ENCODE measurements at places on chromosomes 7 and 10.

GRCh38 chr7:27603813-27604212 lies 58.9 kb downstream of the HIBADH start:
- DNase-seq: peak; percentile 65

GRCh38 chr7:156836443-156836842 lies 56.5 kb downstream of the LMBR1 start:
- no peak for DNase-seq

DNA sequence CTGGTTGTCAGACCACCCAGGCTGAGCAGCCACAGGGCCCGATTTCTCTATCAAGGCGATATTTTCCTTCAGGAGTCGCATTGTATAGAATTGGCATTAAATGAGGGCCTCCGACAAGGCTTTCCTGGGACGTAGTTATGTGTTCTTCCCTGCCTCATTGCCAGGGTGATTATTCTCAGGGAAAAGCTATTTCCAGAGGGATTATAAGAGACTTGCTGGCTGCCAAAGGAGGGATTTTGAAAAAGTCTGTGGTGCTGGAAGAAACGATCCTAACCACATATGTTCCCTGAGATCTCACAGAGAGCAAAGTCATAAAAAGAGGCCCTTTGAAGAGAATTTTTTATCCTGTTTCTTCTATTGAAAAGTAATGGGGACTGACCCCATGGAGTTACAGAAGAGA lies 27.7 kb upstream of the SDHAF3 start:
- DNase-seq: no peak

GRCh38 chr7:94509264-94509886 lies at the start of gene CASD1:
Gene CASD1, plus strand, starts transcription at chr7:94509809. Its CDS starts 276 bp downstream, at chr7:94510085.
- peak; percentile 54 for DNase-seq

- no peak for DNase-seq
Observed at GRCh38 chr10:50610368-50610767, 13.4 kb downstream of the SGMS1 start.

DNA sequence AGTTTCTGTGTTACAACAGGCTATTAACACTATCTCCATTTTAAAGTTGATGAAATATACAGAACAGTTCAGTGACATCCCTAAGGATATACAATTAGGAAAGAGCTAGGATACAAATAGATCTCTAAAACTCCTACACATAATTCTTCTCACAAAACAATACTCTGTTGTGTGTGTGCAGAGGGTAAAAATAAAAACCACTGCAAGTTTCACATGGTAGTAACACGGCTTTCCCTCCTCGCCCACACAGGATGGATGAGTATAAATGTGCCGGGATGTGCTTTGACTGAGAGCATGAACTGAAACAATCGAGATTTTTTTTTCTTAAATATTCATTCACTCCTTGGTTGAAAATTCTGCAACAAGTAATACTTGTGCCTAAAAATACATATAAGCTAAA lies 131.5 kb upstream of the C1QL3 start:
- DNase-seq: peak; percentile 28

DNA sequence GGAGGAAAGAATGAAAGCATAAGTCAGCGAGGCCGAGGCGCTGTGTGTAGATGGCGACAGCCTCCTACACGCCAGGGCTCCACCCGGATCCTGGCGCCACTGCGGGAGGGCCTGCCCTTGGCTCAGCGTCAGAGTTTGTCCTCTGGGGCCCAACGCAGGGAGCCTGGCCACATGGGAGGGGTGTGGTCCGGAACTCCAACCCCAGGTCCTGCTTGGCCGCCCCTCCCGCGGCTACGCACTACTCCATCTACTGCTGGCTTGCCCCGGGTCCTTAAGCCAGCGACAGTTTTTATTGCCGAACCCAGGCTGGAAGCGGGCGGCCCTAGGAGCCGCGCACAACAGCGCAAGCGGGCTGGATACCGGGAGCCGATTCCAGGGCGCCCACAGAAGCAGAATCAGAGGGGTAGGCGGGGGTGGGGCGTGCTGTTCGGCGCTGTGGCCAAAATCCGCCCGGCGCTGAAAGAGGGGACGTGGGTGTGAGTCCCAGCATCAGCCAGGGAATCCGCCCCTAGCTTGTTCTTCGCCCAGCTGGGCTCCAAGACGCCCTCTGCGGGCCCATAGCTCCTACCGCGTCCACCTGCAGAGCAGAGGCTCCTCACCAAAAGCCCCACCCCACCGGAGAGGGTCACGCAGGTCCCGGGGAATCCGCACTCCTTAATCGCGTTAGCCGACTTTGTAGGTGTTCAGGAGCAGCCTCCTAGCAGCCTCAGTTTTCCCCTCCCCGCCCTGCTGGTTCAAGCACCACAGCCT lies 4.5 kb downstream of the KAZALD1 start:
- peak; percentile 66 for DNase-seq

GRCh38 chr7:22333680-22334141 lies 23.2 kb downstream of the RAPGEF5 start:
- no peak for DNase-seq

DNA sequence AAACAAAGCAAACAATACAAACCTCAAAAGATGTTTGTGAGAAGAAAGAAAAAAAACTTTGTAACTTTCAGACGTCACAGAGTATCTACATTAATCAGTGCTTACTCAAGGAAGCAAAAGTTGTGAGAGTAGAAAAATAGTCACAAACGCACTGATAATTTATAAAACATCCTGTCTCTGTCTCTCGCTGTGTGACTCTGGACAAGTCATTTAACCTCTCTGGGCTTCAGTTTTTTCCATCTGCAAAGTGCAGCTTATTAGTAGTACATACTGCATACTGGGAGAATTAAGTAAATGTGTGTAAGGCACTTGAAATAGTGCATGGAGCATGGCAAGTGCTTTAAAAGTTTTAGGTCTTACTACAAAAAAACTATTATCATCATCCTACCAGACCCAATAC lies 3.8 kb downstream of the ARHGAP12 start:
- DNase-seq: no peak

DNA sequence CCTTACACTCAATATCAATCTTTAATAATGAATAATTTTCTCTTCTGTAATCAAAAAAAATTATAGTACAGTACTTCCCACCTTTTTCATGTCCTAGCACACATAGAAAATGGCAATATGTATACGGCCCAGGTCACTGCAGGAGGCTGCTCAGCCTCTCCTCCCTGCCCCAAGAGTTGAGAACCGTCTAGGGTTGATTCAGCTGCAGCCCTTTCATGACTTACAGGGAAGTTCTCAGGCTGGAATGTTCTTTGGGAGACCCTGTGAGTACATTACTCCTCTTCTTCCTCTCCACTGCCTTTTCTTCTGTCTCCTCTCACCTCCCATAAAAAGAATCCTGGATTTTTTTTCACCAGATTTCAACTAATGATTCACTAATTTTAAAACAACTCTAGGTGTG lies 180.0 kb downstream of the HDAC9 start:
- no peak for DNase-seq

- no peak for DNase-seq
Observed at GRCh38 chr7:128833148-128833945, 3.1 kb downstream of the FLNC start.

DNA sequence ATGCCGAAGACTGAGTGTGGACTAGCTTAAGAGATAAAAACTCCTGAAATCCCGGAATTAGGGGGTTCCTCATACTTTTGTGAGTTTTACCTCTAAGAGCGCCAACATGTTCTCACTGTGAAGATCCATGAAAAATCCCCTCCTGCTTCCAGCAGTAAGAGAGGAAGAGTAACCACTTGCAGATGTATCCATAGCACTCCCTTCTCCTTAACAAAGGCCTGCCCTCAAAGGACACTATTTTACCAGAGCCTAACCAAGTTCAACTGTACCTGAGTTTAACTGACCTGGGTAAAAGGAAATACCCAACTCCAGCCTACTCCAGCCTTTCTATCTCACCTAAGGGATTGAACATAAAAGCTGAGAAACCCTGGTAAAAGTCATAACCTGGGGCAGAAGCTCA lies 280.9 kb downstream of the POLR1F start:
- no peak for DNase-seq

DNA sequence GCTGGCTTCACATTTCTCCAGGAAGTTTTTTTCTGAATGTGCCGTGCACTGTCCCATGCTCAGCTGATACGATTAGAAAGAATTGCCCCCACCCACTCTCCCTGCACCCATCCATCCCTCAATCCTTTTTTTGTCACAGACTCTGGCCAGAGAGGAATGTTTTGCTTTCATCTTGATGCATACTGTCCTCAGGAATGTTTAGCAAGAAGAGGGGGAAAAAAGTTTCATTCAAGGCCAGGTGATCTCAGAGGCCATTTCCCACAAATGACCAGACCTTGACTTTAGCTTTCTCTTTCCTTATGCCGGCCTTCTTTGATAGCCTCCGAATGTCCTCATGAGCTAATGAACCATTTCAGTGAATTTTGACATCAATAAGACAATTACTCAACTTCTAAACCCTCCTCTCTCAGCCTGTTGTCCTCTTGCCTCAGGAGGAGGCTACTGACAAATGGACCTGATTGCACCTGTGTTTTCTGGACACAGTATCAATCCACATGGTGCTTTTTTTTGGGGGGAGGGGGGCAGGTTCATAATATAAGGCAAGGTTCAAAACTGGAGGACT lies 105.0 kb upstream of the KLF6 start:
- DNase-seq: peak; percentile 55

- peak; percentile 30 for DNase-seq
Observed at GRCh38 chr7:149214020-149214720, 18.8 kb downstream of the ZNF282 start.

GRCh38 chr10:326350-326749 lies 191.1 kb downstream of the ZMYND11 start:
- DNase-seq: no peak

DNA sequence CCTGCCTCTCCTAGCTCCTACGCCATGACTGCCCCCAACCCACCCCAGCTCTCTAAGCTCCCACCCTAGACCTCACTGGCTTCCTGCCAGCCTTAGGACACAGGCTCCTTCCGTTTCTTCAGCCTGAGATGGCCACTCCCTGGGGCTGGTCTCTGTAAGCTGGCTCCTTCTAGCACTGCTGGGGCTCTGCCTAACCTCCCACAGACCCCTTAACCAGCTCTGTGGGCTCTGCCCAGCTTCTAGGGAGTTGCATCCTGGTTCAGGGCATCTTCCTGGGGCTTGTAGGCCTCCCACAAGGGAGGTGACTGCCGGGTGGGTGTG lies 478.6 kb upstream of the KLF6 start:
- DNase-seq: no peak

GRCh38 chr10:54137396-54137795 lies 663.6 kb downstream of the PCDH15 start:
- no peak for DNase-seq

DNA sequence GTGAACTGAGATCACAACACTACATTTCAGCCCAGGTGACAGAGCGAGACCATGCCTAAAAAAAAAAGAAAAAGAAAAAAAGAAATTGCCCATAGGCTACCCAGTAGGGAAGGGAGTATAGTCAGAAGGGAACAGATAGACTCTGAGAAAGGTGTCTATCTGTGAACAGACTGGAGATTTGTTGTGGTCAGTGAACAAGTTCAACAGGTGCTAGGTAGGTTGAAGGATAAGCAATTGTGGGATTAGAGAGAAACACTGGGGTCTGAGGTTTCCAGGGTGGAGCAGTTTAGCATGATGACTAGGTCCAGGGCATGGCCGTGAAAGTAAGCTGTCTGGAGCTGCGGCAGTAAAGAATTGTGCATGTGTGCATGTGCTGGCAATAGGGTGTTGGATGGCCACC lies 6.9 kb downstream of the LRGUK start:
- no peak for DNase-seq

DNA sequence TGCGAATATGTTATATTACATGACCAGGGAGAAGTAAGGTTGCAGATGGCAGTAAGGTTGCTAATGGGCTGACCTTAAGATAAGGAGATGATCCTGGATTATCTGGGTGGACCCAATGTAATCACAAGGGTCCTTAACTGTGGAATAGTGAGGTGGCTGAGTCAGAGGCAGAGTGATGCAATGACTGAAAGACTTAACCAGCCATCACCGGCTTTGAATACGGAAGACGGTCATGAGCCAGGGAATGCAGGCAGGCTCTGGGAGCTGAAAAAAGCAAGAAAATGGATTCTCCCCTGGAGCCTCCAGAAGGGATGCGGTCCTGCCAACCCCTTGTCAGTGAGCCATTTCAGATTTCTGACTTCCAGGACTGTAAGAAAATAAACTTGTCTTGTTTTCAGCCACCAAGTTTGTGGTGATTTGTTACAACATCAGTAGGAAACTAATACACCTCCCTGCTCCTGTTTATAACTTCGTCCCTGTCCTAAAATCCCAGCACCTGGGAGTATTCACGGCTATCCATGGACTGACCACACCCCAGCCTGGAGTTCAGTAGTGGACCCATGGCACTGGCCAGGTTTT lies 4.6 kb upstream of the C10orf95 start:
- peak; percentile 41 for DNase-seq

- DNase-seq: no peak
Observed at GRCh38 chr7:137882806-137883205, 36.0 kb upstream of the DGKI start.

GRCh38 chr7:3430588-3430987 lies 129.5 kb downstream of the SDK1 start:
- DNase-seq: no peak

GRCh38 chr10:36765782-36766414 lies 359.5 kb upstream of the ANKRD30A start:
- DNase-seq: no peak

GRCh38 chr7:48011323-48011722 lies 17.6 kb downstream of the SUN3 start:
- DNase-seq: no peak

GRCh38 chr7:95334447-95334846 lies 10.1 kb upstream of the PON1 start:
- peak; percentile 14 for DNase-seq

DNA sequence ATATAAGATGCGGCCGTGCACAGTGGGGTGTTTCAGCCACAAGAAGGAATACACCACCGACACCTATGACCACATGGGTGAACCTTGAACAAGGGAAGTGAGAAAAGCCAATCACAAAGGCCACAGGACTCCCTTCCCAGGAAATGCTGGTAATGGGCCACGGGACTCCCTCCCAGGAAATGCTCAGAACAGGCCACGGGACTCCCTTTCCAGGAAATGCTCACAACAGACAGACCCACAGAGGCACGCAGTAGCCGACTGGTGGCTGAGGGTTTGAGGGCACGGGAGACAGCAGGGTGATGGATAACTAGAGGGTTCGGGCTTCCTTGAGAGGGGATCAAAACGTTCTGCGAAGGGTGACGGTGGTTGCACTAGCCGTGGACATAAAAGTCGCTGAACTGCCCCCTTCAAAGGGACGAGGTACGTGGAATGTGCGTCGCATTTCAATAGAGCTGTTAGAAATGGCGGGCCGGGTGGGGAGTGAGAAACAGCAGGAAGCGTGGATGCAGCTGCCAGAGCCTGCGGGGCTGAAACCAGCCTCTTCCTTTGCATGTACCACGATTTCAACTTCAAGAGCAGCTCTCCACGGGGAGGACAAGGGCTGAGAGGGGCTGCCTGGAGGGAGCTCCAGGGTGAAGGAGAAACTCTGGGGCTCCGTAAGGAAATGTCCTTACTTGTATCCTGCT lies 274.0 kb downstream of the ELFN1 start:
- DNase-seq: no peak

DNA sequence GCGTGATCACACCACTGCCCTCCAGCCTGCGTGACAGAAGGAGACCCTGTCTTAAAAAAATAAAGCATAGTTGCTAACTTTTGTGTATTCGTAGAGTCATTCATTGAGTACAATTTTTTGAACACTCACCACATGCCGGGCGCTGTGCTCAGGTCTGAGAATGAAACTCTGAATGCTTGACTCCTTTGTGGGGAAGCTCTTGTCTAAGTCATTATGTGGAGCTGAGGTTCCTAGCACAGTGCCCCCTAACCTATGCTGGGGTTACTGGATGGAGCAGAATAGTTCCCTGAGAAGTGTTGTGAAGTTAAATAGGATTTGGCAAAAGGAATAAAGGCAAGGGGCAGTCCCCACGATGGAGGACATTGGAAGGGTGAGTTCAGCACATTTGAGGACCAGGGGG lies 123.3 kb downstream of the CELF2 start:
- DNase-seq: no peak

- no peak for DNase-seq
Observed at GRCh38 chr10:113128450-113129070, 178.5 kb downstream of the TCF7L2 start.
